Astrocyte (in vitro differentiated cells and primary cell): ENCODE measurements at places on chromosomes 5 and 9.

DNA sequence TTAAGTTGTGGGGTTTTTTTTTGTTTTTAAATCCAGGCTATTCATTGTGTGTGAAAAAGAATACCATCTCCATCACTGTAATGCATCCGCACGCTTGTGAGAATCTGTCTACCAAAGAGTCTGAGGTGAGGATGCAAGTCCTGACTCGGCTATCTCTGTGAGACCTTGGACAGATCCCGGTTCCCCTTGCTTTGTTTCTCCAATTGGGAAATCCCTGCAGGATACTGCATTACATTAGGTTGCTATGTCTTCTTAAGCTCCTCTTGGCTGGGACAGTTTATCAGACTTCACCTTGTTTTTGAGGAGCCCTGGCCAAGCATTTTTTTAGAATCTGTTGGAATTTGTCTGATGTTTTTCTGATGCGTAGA is 46.8 kb downstream of the GALNT10 start:
- no peak overlapping the region for H3K27ac ChIP-seq
- H3K27me3 ChIP-seq: no peaks in the 10 kb centered on the region
- H3K4me3 ChIP-seq: no peak overlapping the region
- no peak for DNase-seq

- DNase-seq: no peak
- H3K36me3 ChIP-seq: no peaks in the 10 kb centered on the region
- H3K4me1 ChIP-seq: no peaks in the 10 kb centered on the region
- H3K27ac ChIP-seq: no peak overlapping the region
- H3K4me3 ChIP-seq: no peak overlapping the region
Observed at GRCh38 chr9:104658496-104659195, 35.7 kb upstream of the OR13D1 start.

DNA sequence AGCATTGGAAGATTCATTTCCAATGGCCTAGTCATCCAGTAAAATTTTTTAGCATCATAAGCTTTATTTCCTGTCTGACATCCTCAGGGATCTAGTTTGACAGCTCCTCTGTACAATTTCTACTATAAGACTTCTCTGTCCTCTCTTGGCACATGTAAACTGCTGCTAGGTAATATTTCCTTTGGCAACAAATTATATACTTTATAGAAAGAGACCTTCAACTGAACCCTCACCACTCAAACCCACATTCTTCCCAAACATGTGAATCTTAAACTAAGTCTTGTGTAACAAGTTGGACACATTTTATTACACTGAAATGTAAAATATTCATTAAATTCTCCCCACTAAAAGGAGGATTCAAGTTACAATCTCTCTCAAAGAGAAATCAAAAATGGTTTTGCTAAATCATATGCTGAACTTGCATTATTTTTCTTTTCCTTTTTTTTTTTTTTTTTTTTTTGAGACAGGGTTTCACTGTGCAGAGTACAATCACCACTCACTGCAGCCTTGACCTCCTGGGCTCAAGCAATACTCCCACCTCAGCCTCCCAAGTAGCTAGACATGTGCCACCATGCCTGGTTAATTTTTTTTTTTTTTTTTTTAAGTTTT is 36.9 kb downstream of the SCAI start:
- no peaks in the 10 kb centered on the region for H3K4me1 ChIP-seq
- DNase-seq: peak; percentile 68
- H3K27me3 ChIP-seq: no peaks in the 10 kb centered on the region
- no peaks in the 10 kb centered on the region for H3K36me3 ChIP-seq
- no peak overlapping the region for H3K27ac ChIP-seq
- no peak overlapping the region for H3K4me3 ChIP-seq

DNA sequence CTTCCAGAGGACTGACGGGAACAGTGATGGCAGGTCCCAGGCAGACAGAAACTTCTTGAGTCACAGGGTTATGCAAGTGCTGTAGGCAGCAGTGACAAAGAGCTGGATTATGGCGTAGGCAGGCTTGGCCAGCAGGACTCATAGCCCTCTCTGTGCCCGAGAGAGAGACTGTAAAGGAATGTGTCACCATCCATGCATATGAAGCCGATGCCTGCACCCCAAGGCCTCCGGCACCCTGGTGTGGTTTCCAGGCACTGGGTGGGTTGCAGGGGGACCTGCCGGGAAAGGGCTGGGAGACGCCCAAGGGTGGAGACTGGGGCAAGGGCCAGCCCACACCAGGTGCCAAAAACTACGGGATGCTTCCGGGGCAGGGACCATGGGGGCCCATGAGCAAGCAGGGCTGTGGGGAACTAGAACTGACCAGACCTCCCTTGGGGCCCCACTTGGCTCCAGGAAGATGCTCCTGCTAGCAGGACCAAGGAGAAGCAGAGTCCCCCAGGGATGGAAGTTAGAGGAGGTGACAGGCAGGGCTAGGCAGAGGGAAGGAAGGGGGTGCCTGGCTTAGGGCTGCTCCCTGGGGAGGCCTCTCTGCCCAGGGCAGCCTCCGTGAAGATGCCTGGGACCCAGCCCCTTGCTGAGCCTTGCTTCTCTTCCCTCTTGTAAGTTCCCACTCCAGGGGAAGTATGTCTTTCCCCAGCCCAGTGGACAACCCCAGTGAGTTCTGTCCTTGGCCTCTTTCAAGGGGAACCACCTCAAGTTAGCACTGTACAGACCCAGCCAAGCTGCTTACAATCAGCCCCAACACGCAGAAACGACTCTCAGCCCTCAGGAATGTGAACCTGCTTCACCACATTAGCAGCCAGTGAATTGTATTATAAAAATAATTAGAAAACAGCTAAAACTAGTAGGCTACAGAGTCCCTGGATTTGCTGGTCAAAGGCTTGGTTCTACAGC is 10.5 kb upstream of the IPPK start:
- H3K4me1 ChIP-seq: no peaks in the 10 kb centered on the region
- peak; percentile 37 for DNase-seq
- H3K27ac ChIP-seq: no peak overlapping the region
- H3K4me3 ChIP-seq: no peak overlapping the region
- no peaks in the 10 kb centered on the region for H3K27me3 ChIP-seq

- no peak overlapping the region for H3K27ac ChIP-seq
- no peaks in the 10 kb centered on the region for H3K4me1 ChIP-seq
Observed at GRCh38 chr9:118829334-118829733, 539.9 kb downstream of the BRINP1 start.

DNA sequence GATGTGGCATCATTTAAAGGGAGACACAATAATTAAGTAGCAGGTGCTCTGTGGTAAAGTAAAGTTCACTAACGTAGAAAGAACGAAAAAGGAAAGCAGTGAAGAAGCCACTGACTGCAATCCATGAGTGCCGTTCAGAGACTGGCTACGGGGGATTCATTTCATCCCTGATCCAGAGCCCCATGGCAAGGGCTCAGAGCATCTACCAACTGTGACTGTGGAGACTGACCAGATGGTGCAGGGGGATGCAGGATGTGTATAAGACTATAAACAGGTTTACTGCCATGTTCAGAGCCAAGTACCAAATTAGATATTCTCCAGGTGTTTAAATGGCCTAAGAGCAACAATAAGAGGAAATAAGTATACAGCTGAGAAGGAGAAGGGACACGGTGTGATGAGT is 47.7 kb downstream of the MARCHF11 start:
- H3K4me3 ChIP-seq: no peak overlapping the region
- H3K4me1 ChIP-seq: no peaks in the 10 kb centered on the region
- no peak for DNase-seq
- H3K27ac ChIP-seq: no peak overlapping the region
- H3K27me3 ChIP-seq: no peaks in the 10 kb centered on the region

- H3K4me3 ChIP-seq: no peak overlapping the region
- H3K27ac ChIP-seq: no peak overlapping the region
- peaks cover 3% of the 10 kb centered on the region for H3K27me3 ChIP-seq
- H3K4me1 ChIP-seq: no peaks in the 10 kb centered on the region
Observed at GRCh38 chr9:89541798-89542197, 43.9 kb upstream of the SEMA4D start.

DNA sequence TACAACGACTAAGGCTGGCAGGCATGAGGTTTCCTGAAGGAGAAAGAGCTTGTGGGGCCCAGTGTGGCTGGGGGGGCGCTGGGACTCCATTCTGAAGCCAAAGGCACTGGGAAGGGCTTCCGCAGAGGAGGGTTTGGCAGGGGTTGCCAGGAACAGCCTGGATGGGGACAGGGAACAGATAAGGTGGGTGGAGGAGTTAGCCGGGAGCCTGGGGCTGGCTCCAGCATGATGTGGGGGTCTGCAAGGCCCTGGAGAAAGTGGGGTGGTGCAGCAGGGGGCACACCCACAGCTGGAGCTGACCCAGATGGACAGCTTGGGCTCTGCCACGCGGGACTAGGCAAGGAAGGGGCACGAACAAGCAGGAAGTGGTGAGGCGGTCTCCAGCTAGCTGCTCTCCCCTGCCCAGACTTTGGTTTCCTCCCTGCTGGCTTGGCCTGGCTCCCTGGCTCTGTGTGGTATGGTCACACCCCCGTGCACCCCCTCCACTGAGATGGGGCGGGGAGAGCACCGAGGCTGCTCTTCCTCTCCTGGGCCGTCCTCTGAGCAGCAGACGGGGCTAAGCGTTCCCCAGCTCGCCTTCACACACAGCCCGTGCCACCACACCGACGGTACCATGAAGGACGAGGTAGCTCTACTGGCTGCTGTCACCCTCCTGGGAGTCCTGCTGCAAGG is at the start of gene LTC4S:
TSS of gene LTC4S (plus strand) at position 519 of the 672 bp plus-strand sequence. CDS start at position 614, 95 bp downstream.
- H3K4me1 ChIP-seq: peaks cover 15% of the 10 kb centered on the region
- H3K27me3 ChIP-seq: no peaks in the 10 kb centered on the region
- H3K36me3 ChIP-seq: no peaks in the 10 kb centered on the region
- no peak within 1 kb of the TSS for H3K27ac ChIP-seq
- peak; percentile 60 for DNase-seq
- no peak within 1 kb of the TSS for H3K4me3 ChIP-seq

DNA sequence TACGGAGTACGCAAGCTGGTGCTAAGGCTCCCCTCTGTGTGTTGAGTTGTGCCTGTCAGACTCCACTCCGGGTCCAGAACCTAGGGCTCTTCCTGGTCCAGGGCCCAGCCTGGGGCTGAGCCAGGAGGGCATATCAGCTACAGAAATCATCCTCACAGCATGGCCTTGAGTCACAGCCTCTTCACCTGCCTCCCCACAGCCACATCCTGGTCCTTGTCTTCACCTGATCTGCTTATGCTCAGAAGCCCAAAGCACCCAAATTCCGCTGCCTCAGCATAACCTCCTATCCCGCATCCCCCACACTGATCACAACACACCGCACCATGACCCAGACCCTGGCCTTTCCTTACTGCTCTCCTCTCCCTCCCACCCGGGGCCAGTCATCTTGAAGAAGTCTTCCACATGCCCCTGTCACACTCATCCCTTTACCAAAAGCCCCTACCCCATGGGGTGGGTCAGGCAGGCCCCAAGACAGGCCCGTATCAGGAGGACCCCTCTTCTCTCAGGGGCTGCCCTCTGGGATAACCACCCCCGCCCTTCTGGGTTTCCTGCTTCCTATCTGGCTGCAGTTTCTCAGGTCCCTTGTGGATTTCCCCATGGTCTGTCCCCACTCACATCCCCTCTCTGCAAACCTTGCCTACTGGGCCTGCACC is 1.3 kb upstream of the IL3 start:
- no peaks in the 10 kb centered on the region for H3K27me3 ChIP-seq
- no peak overlapping the region for H3K27ac ChIP-seq
- no peak overlapping the region for H3K4me3 ChIP-seq
- no peaks in the 10 kb centered on the region for H3K36me3 ChIP-seq
